AG09319 (cell line): ENCODE measurements at places on chromosomes 7 and 10.
A peak's percentile ranks its signal among the peaks of the same experiment; 100 is the strongest.

- no peak for DNase-seq
These were observed 71.3 kb upstream of the ITPRID1 start for GRCh38 chr7:31442626-31443025.

- DNase-seq, result no peak
These were observed 590.8 kb upstream of the FZD8 start for GRCh38 chr10:36232935-36233334.

- DNase-seq, result no peak
These were observed 1.5 kb upstream of the AUTS2 start for GRCh38 chr7:69596723-69597277.

DNA sequence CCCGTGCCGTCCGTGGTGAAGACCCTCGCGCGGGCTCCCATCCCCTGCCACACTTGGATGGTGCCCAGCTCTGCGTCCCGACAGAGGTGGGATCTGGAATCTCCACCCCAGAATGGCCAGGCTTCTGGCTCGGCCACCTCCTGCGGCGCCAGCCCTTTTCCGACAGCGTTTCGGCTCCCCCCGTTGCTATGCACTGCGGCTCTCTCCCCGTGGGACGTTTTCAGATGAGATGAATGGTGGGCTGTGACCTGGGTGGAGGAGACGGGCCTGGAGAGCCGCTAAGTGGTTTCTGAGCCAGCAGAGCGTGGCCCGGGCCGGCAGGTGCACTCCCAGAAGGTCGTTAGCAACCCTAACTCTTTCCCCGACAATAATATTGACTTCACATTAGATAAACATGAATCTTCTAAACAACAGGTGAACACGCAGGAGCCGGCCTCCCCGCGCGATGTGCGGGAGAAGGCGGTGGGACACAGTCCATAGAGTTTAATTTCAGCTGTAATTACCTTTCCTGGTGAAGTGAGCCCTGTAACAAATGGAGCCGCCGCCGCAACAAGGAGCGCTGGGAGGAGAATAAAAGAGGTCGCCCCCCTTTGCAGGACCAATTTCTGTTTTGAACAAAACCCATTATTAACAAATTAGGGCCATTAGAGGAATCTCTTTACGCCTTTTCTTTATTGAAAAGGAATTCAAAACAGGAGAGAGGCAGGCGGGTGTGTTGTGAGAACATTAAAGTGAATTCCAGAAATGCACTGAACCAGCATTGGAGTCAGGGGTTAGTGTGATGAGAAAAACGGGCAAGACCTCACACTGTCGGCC is 294.3 kb upstream of the PFKP start:
- DNase-seq, result no peak

DNA sequence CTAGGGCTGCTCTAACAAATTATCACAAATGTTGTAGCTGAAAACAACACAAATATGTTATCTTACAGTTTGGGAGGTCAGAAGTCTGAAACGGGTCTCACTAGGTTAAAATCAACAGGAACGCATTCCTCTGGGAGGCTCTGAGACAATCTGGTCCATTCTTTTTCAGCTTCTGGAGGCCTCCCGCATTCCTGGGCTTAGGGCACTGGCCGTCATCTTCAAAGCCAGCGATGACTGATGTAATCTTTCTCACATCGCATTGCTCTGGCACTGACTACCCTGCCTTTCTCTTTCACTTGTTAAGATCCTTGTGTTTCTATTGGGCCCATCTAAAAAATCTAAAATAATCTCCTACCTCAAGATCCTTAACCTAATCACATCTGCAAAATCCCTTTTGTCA is 1071.5 kb upstream of the C7orf33 start:
- no peak for DNase-seq

GRCh38 chr7:66743920-66744319 is 3.4 kb downstream of the RABGEF1 start:
- no peak for DNase-seq

DNA sequence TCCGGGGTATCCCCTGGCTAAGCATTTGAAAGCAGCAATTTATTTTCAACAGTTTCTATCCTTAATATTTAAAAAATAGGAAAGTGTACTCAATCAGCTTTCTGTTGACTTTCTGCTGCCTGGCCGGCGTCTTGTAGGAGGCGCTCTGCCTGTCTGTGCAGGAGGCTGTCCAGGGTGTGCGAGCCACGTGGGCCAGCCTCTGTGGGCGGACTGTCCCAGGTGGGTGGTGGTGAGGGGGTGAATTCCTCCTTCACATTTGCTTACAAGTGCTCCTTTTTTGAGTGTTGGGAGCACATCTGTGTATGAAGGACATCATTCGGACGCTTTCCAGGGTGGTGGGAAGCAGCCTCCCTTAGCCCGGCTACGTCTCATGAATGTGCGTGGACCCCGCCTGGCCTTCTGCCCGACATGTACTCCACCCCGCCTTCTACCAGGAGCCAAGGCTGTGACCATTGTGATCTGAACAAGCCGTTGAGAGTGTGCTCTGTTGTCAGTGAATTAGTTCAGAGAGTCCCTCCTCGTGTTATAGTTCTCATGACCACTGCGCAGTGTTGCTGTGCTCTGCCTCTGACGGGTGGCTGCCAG is 114.9 kb downstream of the MGMT start:
- DNase-seq, result no peak

DNA sequence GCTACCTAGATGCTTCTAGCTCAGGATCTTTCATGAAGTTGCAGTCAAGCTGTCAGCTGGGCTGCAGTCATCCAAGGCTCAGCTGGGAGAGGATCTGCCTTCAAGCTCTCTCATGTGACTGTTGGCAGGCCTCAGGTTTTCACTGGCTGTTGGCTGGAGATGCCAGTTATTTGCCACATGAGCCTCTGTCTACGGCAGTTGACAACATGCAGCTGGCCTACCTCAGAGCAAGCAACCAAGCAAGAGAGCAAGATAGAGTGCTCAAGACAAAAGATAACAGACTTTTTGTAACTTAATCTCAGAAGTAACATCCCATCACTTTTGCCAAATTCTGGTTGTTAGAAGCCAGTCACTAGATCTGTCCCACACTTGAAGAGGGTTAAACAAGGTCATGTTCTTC is 125.8 kb downstream of the TPST1 start:
- no peak for DNase-seq

GRCh38 chr10:83545901-83546391 is 593.4 kb upstream of the GHITM start:
- DNase-seq, result no peak

DNA sequence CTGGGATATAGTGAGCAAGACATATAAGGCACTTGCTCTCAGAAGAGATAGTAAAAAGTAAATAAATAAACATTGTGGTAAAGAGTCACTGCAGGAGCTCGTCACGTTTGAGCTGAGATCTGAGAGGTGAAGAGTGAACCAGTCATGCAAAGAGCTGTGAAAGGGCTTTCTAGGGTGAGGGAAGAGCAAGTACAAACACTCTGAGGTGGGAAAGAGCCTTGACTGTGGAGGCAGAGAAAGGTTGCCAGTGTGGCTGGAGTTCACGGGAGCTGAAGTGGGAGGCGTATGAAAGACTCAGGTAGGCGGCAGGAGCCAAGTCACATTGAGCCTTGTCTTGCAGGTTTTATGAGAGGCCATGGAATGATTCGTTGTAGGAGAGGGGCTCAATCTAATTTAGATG is 141.0 kb downstream of the C1GALT1 start:
- no peak for DNase-seq

DNA sequence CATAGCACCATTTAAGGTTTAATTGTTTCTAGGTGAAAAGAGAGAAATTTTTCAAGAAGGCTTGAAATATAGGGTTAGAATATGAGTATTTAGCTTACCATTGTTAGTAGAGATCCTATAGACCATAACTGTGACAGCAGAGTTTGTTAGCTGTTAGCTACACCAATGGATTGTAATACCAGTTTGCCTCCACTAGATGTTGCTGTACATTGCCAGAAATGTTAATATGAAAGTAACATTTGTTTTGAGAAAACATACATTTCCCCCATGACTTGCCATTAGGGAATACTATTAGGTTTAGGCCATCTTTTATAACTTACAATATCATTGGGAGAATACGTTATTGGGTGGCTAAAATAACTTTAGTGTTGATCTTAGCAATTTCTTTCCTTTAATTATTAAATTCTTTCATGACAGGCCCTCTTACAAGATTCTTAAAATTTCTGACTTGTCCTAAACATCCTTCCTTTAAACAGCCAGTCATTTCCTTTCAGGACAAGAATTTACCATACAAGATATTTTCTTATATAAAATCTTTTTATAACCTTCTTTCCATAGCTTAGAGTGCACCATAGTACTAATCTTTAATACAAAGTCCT is 39.5 kb downstream of the ZNF117 start:
- peak; percentile 1 for DNase-seq

DNA sequence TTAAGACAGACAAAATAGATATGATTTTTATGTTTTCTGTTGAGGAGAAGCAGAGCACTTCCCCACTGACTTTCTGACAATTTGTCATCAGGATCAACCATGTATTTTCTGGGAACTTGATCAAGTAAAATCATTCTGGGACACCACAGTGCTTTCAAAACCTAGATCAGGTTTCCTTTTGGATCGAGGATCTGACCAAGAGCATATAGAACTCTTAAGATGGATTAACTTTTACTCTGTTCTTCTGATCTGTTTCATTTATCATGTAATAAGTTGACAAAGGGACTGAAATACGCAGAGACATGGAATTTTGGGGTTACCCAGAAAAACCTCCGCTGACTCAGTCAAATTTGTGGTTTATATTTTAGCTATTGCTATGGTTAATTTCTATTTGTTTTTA is 136.0 kb upstream of the WNT16 start:
- DNase-seq, result no peak

GRCh38 chr10:76946270-76946669 is 691.3 kb downstream of the KCNMA1 start:
- DNase-seq, result no peak

DNA sequence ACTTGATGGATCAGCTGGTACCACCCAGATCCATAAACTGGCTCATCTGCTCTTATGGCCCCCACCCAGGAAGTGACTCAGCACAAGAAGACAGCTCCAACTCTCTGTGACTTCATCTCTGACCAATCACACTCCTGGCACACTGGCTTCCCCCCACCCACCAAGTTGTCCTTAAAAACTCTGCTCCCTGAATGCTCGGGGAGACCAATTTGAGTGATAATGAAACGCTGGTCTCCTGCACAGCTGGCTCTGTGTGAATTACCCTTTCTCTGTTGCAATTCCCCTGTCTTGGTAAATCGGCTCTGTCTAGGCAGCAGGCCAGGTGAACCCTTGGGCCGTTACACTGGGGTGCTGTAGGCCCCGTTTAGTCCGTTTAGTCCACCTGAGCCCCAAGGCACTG is 23.4 kb upstream of the BNIP3 start:
- DNase-seq, result no peak

GRCh38 chr7:13797545-13797944 is 191.9 kb downstream of the ETV1 start:
- DNase-seq, result no peak

- no peak for DNase-seq
These were observed 78.2 kb upstream of the NPS start for GRCh38 chr10:127470911-127471310.

DNA sequence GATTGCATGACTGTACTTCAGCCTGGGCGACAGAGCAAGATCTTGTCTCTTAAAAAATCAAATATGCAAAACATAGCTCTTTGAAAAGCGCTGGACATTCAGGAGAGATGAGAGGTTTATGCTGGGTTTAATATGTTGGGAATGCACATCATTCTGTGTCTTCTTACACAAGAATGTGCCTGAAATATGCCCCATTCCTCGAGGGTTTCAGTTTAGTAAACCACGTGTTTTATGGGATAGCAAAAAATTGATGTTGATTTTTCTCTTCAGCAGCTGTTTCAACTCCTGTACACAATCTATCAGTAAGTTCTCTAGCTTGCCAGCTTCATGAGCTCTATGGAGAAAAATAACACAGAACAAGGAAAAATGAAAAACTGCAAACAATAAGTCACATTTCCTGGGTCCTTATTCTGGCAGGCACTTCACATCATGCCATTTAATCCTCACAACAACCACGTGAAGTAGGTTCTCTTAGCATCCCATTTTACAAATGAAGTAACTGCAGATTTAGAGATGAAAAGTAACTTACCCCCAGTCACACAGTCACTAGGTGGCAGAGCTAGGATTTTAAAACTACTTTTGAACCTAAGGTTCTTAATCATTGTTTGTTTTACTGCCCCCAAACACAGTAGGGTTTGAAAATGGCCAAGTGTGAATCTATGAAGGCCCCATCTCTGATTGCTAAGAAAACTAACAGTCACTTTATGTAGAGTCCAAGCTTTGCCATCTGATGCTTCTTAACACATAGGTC is 423.6 kb downstream of the PHTF2 start:
- no peak for DNase-seq

GRCh38 chr10:113562069-113562468 is 9.2 kb downstream of the HABP2 start:
- DNase-seq, result no peak

DNA sequence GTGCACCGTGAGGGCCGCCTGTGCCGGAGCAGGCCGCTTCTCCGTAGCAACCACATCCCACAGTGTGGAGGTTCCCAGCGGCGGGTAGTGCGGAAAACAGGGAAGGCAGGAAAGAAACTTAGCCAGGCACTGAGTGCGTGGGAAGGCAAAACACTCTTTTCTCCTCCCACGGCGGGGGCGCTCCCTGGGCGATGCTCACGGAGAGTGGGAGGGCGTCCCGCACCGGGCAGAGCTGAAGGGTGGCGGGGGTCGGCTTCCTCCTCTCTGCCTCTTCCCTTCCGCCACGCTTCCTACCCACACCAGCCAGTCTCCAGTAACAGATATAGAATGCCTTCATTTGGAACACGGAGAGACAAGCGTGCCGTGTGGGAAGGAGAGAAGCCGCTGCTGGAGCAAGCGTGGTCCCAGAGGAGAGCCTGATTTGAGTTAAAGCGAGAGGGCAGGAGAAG is 252.5 kb downstream of the PAXIP1 start:
- DNase-seq, result no peak

DNA sequence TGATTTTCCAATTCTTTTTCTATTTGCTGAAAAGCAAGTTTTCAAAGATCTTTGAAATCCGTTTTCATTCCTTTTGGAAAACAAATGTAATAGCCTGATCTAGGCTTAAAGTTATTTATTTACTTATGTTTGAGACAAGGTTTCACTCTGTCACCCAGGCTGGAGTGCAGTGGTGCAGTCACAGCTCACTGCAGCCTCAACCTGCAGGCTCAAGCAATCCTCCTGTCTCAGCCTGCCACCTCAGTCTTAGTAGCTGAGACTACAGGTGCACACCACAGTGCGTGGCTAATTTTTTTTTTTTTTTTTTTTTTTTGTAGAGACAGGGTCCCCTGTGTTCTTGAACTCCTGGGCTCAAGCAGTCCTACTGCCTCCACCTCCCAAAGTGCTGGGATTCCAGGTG is 4.6 kb downstream of the ST7 start:
- no peak for DNase-seq

GRCh38 chr10:122910310-122910709 is at the start of gene FAM24A:
Gene FAM24A, plus strand, starts transcription at chr10:122910610. Its CDS starts 1,025 bp downstream, at chr10:122911635.
- DNase-seq, result no peak

GRCh38 chr7:54299426-54299825 is 242.7 kb upstream of the VSTM2A start:
- DNase-seq, result no peak
